Activated T-helper 1 cell treated with anti-CD3 and anti-CD28 coated beads, Interleukin-2, amount 50 U/mL, for 16 hours (primary cell): ENCODE measurements at places on chromosomes 1 and 21.

GRCh38 chr1:204477036-204477740 lies 17.4 kb downstream of the PIK3C2B start:
- DNase-seq: no peak

DNA sequence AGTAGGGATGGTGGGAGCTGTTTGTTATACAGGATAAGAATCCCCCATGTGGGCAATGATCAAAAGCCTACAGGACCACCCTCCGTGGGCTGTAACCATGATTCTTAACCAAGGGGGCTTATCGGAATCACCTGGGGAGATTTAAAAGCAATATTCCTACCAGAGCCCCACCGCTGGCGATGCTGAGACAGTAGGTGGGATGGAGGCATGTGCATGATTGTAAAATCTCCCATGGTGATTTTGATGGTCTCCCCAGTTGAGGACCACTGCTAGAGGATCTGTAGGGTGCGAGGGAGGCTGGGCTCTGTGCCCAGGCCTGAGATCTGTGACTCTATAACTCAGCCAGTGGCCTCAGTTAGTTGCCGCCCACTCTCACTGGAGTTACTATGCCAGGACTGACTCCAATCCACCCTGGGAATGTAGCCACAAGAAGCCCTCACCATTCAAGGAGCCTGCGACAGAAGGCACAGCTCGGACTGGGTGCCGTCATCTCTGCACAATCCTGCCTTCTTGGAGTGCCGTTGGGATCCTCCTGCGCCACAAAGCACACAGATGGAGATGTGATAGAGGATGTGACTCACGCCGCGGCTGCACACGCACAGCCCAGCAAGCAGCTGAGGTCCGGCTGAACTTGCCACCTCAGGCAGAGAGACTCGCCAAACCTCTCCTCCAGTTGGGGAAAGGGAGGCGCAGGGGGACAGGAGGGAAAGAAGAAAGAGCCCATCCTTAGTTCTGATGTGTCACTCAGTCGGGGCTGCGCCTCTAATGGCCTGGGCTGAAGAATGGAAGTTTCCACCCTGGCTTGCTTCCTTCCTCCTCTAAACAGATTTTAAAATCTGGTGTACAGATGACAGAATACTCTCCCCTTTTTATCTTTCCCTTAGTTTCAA lies 26.5 kb downstream of the AKNAD1 start:
- no peak for DNase-seq

DNA sequence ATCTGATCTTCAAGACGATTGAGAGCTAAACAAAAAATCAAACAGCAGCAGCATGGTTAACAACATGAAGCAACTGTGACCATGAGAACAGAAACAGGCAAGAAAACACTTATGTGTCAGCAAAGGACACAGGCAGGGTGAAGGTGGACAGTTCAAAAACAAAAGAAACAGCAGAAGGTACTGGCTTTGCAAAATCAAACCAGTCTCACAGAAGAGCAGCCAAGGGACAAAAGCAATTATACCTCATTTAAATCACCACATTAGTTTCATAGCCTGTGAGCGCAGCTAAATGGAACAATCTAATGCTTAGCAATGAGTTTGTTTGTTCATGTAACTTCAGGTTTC lies 59.1 kb downstream of the CAPN2 start:
- no peak for DNase-seq

- no peak for DNase-seq
These were observed 48.1 kb downstream of the PRKCZ start for GRCh38 chr1:2098301-2098698.

- no peak for DNase-seq
These were observed 12.7 kb upstream of the PADI4 start for GRCh38 chr1:17295292-17295691.

GRCh38 chr1:35726450-35727433 lies 8.1 kb upstream of the C1orf216 start:
- peak; percentile 19 for DNase-seq

DNA sequence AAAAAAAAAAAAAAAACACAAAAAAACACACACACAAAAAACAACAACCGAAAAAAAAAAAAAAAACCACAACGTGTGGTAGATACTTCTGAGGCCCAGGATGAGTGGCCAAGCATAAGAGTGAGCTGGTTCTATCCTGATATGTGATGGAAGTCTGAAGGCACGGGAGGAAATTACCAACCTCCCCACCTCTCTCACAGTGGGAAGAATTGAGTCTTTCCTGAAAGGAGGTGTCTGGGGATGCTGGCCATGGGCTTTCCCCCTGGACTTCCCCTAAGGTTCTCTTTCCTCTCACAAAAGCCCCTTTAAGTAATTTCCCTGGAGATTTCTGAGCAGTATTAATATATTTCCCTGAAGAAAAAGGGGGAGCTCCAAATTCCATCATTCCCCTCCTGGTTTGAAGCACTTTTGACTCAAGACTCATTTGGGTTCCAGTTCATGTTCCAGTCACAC lies 5.2 kb downstream of the TMCC2 start:
- no peak for DNase-seq

GRCh38 chr1:101181930-101182329 lies 54.9 kb upstream of the S1PR1 start:
- DNase-seq: no peak

- no peak for DNase-seq
These were observed 2.9 kb upstream of the ETNK2 start for GRCh38 chr1:204154568-204155255.

- DNase-seq: no peak
These were observed 54.6 kb upstream of the IPO9 start for GRCh38 chr1:201774224-201774982.

DNA sequence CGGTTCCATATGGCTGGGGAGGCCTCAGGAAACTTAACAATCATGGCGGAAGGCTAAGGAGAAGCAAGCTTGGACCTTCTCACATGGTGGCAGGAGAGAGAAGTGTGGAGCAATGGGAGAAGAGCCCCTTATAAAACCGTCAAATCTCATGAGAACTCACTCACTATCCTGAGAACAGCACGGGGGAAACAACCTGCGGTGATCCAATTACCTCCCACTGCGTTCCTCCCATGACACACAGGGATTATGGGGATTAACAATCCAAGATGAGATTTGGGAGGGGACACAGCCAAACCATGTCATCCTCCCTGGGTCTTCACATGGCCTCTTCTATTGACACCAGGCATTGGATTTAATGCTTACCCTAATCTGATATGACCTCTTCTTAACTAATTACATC lies 455.1 kb upstream of the VAMP3 start:
- no peak for DNase-seq

GRCh38 chr1:24641646-24642151 lies 1.4 kb upstream of the SRRM1 start:
- DNase-seq: peak; percentile 3

DNA sequence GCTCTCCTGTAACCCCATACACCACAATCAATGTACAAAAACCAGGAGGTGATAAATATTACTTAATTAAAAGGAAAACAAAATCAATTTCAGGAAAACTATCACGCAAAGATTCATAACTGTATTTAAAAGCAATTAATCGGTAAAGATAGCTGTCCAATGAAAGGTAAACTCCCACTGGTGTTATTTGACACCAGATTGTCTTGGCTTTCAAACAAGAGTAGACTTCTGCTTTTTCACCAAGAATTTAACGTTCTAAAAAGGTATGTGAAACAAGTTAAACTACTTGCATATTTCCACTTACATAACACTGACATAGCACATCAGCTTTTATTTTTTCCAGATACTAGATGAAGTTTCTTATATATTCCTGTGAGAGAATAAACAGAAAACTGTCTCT lies 3.5 kb downstream of the PLPP3 start:
- DNase-seq: no peak

GRCh38 chr1:11262171-11263049 lies at the start of gene MTOR:
TSS of gene MTOR (minus strand) at chr1:11262551. CDS start at chr1:11259409, 3,142 bp downstream.
- DNase-seq: peak; percentile 89

GRCh38 chr1:76145332-76145731 lies 70.8 kb downstream of the ST6GALNAC3 start:
- DNase-seq: no peak

GRCh38 chr1:55959136-55959548 lies 620.2 kb downstream of the PLPP3 start:
- DNase-seq: no peak

GRCh38 chr1:11691928-11692711 lies 610 bp downstream of the DRAXIN start:
- DNase-seq: no peak

DNA sequence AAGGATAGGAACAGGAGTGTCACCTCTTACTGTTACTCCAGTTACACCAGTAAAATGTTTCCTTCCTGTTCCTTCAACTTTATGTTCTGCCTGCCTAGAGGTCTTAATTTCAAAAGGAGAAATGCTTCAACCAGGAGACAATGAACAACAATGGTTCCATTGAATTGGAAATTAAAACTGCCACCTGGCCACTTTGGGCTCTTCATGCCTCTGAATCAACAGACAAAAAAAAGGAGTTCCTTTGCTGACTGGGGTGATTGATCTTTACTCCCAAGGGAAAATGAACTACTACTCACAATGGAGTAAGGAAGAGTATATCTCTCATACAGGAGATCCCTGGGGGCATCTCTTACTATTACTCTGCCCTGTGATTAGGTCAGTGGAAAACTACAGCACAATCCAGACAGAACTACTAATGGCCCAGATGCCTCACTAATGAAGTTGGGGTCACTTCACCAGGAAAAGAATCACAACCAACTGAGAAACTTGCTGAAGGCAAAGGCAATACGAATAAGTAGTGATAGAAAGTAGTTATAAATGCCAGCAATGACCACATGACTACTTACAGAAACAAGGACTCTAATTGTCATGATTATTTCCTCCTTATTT lies 76.6 kb upstream of the PRDX6 start:
- no peak for DNase-seq

DNA sequence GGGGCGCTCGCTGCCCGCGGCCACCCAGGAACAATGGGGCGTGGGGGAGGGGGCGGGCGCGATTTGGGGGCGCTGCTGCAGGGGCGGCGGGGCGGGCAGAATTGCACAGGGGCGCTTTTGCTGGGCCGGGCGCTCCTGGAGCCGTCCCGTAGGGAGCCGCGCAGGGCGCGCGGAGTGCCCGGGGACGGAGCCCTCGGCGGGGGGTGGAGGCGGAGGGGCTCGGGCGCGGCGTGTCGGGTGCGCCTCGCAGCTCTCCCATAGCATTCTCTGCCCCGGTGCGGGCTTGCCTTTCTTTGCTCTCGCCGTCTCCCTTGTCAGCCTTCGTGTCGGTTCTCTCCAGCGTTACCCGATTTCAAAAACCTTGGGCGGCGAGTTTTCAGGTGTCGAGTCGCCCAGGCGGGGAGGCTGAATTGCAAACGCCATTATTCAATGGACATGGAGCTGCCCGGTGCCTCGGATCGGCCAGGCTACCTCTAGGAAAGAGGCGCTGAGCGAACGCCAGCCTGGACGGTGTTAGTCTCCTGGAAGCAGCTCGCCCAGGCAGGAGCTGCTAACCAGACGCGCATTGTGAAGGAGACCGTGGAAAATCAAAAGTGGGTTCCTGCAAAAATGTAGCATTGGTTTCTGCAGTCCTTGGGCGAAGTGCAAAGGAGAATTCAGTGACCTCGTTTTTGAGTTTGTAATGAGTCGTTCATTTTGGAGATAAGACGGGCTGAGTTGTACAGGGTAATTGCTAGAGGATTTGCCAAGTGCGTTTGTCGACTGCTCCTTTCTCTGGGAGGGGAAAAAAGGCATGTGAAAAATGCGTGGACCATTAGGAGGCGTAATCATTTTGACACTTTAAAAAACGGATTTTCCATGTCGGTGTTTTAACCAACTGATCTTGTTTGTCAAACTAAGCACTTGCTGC lies 626 bp downstream of the CXADR start:
- DNase-seq: no peak

DNA sequence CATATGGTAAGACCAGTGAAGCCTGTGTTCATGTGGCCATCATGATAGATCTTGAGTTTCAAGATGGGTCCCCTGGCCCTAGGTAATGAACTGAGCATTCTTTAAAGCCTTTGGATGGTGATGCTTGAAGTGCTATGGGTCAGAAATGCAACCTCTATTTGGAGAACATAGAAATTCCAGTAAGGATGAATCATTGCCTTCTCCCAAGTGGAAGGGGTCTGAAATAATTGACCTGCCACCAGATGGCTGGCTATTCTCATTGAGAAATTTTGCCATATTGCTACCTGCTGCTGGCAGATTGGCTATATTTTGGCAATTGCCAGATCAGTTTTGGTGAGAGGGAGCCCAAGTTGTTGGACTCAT lies 739 bp upstream of the IFI6 start:
- no peak for DNase-seq

DNA sequence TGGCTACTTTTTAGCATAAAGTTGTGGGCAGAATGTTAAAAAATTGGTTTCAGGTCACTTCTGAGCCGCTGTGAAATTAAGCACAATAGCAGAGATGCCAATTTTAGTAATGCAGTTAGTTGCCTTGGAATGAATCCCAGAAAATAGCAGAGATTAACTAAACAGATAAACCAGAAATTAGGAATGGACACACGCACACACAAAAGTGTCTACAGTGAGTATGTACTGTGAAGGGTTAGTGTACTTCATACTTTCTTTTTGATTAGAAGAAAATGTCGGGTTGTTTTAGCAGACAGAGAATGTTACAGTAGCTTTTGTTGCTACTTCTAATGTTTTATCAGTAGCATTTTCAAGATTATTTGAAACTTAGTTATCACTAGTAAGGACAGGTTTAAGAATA lies 106.7 kb downstream of the LEPR start:
- no peak for DNase-seq

DNA sequence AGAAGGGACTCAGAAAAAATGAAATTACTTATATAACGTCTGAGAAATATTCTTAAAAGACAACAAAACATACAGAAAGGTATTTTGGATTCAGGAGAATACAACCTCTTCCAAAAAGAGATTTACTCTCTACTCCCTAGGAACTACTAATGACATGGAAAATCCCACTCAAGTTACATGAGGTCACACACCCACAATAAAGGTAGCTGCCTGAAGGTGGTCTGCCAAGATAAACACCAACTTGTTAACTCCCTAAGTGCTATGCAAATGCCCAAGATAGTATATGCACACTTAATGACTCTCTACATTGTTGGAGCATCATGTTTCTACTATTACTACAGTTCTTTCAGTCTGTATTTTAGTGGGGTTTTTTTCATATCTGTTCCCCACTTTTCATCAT lies 26.5 kb downstream of the RERE start:
- DNase-seq: no peak

- no peak for DNase-seq
These were observed at the start of gene NAV1 for GRCh38 chr1:201538612-201539551. TSS of gene NAV1 (plus strand) at chr1:201539127. CDS start at chr1:201622885, 83,758 bp downstream.

- no peak for DNase-seq
These were observed 20.3 kb downstream of the RSPH1 start for GRCh38 chr21:42475526-42476387.

DNA sequence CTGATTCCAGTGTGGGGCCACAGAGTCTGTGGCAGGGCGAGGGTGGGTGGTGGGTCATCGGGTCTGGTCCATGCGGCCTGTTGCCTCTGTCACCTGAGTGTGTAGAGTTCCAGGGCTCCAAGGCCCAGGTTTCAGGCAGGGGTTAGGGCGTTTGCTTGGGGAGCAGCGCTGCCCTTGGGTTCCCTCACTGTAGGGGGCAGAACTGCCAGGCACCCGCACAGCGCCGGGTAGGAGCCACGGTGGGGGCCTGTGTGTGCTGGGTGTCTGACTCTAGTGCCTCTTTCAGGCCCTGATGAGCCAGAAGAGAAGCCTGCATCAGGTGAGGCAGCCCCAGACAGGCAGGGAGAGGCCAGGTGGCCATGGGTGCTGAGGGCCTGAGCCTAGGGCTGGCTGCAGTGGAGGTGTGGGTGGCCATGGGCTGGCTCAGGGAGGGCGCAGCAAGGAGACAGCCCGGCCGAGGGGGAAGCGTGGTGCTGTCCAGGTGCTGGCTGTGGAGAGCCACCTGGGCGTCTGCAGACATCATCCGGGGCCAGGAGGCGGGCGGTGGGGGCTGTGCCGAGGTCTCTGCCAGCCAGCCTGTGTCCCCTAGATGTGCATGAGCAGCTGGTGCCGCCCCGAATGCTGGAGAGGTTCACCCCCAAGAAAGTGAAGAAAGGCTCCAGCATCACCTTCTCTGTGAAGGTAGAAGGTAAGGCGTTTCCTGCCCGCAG lies 72.3 kb downstream of the TRIM11 start:
- DNase-seq: no peak
